ENCODE measurements at places on chromosomes 13 and 19.

DNA sequence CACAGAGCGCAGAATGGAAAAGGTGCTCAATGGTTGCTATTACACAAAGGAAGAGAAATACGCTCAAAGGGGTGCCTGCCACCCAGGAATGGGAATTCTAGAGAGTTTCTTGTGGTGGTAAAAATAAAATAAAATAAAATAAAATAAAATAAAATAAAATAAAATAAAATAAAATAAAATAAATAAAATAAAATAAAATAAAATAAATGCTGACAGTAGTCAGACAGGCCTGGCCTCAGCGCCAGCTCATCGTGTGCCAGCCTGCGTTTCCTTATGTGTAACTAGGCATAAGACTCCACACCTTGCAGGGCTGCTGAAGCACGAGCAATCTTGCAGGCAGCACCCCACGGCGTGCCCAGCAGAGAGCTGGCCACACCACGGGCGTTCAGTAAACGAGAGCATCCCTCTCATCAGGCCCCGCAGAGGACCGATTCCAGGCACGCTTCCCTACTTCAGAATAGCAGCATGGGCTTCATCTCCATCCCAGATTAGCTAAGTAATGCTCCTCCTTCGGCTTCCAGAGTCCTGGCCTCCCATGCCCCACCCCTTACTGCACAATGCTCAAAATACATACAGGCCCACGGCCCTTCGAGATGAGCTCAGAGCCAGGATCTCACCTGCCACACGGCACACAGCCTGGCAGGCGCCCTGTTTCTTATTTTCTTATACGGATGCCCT, 5.6 kb downstream of the NAPA start:
- no peak for DNase-seq

GRCh38 chr13:64579331-64579730, 2650.8 kb downstream of the PCDH9 start:
- no peak for DNase-seq

DNA sequence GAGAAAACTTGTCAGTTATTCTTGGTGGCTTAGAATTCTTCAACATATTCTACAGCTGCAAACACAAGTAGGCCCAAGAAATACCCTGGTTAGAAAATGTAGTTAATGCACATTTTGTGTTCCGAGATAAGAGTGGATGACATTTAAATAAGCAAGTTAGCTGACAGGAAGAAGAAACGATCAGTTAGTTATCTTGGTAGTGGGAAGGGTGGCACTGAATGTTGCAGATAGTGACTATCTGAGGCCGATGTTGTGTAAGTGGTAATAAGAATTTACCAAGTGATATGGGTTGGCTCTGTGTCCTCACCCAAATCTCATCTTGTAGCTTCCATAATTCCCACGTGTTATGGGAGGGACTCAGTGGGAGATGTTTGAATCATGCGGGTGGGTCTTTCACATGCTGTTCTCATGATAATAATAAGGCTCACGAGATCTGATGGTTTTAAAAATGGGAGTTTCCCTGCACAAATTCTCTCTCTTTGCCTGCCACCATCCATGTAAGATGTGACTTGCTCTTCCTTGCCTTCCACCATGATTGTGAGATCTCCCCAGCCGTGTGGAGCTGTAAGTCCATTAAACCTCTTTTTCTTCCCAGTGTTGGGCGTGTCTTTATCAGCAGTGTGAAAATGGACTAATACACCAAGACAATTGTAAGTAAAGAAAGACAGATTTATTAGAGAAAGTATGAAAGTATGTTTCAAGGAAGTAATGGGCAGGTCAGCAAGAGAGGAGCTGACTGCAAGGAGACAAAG, 10.9 kb upstream of the AKAP11 start:
- no peak for DNase-seq

GRCh38 chr13:43445668-43446067, 341.1 kb downstream of the ENOX1 start:
- no peak for DNase-seq

GRCh38 chr13:73433458-73433857, 374.7 kb downstream of the KLF5 start:
- no peak for DNase-seq

GRCh38 chr19:11018179-11018578, 57.3 kb downstream of the SMARCA4 start:
- no peak for DNase-seq

- DNase-seq, result no peak
These were observed 12.9 kb downstream of the DPF1 start for GRCh38 chr19:38211151-38211591.
